Activated CD8-positive, alpha-beta memory T cell treated with anti-CD3 and anti-CD28 coated beads for 1 hour (primary cell): ENCODE measurements at places on chromosomes 5 and 9.

GRCh38 chr5:127940854-127941253 is 142.7 kb upstream of the SLC12A2 start:
- no peak for DNase-seq

GRCh38 chr9:94150890-94151650 is 66.8 kb downstream of the PTPDC1 start:
- no peak for DNase-seq

GRCh38 chr9:121717141-121717991 is 65.9 kb downstream of the DAB2IP start:
- no peak for DNase-seq

- no peak for DNase-seq
These were observed 51.2 kb upstream of the ROR2 start for GRCh38 chr9:92001244-92001643.

DNA sequence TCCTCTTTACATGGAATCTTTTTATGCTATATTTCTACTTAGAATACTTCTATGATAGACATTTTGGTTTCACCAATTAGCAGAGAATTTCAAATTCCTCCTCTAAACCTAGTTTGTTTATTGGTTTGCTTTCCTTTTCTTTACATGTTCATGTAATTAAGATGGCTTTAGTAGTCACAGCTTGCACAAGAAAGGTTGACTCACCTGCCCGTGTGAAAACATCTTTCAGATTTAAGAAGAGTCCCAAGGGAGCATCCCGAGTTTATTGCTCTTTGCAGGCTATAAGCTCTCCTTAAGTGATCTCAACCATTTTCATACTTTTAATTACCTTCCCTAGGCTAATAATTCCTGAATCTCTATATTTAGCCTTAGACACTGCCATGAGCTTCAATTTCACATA is 28.9 kb downstream of the TYRP1 start:
- no peak for DNase-seq

GRCh38 chr5:144209361-144209760 is 38.7 kb downstream of the KCTD16 start:
- DNase-seq, result no peak

DNA sequence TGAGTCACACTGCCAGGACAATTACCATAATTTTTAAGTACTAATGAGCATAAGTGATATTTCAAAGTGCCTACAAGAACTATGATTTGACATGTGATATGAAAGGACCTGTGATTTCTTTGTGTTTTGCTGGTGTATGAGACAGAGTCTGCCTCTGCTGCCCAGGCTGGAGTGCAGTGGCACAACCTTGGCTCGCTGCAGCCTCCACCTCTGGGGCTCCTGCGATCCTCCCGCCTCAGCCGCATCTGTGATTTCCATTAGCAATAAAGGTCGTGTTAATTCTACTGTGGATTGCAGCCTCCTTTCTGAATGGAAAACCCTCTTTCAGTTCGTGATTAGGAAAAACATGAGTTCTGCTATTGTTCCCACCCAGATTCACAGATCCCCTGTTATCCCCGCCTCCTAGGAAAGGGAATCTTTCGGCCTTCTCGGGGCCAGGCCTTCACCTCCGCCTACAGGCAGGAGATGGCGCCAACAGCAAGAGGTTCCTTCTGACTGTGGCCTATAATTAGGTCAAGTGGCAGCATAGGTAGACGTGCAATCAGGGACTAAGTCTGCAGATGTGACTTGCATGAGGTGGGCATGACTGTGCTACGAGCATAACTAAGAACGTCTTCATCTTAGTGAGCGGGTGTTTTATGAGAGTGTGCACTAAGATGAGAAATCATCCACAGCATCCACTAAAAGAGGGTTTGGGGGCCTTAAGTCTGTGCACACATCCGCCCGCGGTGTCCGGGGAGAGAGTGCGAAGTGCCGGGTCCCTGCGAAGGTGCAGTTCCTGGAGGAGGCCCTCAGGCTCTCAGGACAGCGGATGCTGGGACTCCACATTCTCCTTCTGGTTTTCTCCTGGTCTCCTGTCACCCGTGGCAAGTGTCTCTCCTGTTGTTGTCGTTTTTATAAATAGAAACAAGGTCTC is 23.1 kb downstream of the TRIM7 start:
- no peak for DNase-seq

DNA sequence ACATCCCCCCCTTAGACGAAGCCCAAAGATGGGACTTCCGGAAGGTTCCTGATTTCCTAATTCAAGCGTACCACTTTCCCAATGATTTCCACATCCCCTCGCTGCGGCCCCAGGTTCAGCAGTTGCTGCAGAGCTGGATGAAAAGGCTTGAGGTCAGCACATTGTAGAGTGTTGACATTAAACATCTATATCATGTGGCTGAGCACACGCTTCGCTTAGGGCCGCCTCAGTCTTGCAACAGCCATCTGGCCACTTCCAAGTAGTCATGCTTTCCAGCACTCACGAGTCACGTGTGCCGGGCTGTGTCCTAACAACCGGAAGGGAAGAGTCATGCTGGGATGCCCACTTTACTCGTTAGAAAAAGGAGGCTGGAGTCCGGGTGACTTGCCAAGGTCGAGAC is 340.6 kb upstream of the IRX4 start:
- no peak for DNase-seq

GRCh38 chr5:133820507-133820906 is 147.9 kb downstream of the C5orf15 start:
- no peak for DNase-seq

GRCh38 chr9:129644365-129644764 is 2.4 kb upstream of the ASB6 start:
- DNase-seq, result no peak

DNA sequence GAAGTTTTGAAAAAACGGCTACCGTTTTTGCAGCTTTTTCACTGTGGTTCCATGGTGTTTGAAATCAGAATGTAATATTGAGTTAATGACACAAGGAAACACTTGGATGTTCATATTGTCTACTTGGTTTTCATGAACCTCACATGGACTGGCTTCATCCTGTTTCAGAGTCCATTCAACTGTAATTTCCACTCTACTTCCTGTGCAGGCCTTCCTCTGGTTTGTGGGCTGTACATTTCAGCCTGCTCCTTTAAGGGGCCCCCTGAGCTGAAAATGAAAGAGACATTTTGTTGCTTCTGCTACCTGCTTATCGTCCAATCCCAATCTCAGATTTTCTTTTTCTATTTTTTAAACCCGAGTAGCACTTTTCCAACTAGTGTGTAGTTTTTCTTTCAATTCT is 41.8 kb upstream of the CDKN2B start:
- DNase-seq, result no peak

- DNase-seq, result peak; percentile 7
These were observed 41.1 kb upstream of the NEK6 start for GRCh38 chr9:124216474-124217176.

DNA sequence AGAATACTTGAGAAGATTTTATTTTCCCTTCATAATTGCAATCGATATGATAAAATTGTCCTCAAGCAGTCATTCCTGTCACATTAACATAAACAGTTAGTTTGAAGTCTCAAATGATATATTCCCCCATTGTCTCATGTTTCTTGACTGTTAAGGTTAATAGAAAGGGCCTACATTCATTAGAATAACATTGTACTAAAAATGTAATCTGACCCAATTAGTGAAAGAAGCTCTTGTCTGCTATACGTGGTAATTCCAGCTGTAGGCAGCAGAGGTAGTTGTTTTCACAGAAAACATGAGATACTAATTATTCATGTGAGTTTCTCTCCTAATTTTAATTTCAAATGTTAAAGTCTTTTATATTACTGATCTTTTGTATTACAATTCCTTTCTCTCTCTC is 25.9 kb upstream of the AP3B1 start:
- DNase-seq, result no peak

DNA sequence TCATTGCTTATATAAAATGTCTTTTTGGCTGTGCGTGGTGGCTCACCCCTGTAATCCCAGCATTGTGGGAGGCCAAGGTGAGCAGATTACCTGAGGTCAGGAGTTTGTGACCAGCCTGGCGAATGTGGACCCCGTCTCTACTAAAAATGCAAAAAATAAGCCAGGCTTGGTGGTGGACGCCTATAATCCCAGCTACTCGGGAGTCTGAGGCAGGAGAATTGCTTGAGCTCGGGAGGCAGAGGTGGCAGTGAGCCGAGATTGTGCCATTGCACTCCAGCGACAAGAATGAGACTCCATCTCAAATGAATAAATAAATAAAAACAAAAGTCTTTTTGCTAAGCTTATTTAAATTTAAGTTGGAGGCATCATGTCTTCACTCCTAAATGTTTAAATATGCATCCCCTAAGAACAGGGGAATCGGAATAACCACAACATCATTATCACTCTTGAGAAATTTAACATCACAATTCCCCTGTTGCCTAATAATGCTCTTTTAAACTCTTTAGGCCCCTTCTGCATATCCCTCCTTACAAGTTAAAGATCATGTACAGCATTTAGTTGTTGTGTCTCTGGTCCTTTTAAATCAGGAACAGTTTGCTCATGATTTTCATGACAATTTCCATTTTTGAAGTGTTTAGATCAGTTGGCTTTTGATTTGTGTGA is 72.8 kb downstream of the ERBIN start:
- no peak for DNase-seq

- no peak for DNase-seq
These were observed 58.1 kb downstream of the TLE1 start for GRCh38 chr9:81631218-81631745.

DNA sequence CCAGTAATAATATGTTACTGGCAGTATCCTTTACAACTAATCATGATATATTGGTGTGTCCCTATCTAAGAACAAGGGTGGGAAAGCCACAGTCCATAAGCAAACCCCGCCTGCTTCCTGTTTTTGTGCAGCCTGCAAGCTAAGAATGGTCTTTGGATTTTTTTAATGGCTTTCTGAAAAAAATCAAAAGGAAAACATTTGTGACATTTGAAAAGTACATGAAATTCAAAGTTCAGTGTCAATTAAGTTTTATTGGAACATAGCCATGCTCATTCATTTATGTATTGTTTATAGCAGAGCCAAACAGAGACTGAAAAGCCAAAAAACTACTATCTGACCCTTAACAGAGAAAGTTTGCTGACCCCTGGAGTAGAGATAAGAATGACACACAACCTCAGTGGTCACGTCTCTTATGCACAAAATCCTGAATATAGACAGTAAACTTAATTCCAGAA is 12.8 kb upstream of the TMEM245 start:
- DNase-seq, result no peak

- DNase-seq, result peak; percentile 12
These were observed 709 bp downstream of the WHRN start for GRCh38 chr9:114504341-114505186.

GRCh38 chr5:54363669-54364068 is 53.3 kb upstream of the ARL15 start:
- DNase-seq, result no peak

- no peak for DNase-seq
These were observed 170.8 kb upstream of the ADAMTS16 start for GRCh38 chr5:4969351-4969750.

DNA sequence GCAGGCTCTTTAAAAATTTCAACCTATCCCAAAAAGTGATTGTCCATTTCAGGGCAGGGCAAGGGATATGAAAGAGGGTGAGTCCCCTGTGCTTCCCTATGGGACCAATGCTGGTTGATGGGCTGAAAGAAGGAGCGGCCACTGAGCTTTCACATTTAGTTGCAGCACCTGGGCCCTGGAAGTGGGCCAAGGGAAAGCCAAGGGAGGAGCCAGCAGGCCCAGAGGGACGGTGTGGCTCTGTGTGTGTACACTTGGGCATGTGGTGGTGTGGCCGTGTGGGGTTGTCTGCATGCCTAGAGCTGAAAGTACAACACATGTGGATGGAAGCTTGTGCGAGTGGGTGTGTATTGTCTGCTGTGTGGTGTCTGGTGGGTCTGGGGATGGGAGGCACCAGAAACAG is 14.0 kb upstream of the PSMD5 start:
- no peak for DNase-seq

GRCh38 chr9:114845373-114845772 is 39.5 kb upstream of the TNFSF15 start:
- no peak for DNase-seq

GRCh38 chr5:116709082-116709481 is 134.5 kb upstream of the SEMA6A start:
- DNase-seq, result no peak

DNA sequence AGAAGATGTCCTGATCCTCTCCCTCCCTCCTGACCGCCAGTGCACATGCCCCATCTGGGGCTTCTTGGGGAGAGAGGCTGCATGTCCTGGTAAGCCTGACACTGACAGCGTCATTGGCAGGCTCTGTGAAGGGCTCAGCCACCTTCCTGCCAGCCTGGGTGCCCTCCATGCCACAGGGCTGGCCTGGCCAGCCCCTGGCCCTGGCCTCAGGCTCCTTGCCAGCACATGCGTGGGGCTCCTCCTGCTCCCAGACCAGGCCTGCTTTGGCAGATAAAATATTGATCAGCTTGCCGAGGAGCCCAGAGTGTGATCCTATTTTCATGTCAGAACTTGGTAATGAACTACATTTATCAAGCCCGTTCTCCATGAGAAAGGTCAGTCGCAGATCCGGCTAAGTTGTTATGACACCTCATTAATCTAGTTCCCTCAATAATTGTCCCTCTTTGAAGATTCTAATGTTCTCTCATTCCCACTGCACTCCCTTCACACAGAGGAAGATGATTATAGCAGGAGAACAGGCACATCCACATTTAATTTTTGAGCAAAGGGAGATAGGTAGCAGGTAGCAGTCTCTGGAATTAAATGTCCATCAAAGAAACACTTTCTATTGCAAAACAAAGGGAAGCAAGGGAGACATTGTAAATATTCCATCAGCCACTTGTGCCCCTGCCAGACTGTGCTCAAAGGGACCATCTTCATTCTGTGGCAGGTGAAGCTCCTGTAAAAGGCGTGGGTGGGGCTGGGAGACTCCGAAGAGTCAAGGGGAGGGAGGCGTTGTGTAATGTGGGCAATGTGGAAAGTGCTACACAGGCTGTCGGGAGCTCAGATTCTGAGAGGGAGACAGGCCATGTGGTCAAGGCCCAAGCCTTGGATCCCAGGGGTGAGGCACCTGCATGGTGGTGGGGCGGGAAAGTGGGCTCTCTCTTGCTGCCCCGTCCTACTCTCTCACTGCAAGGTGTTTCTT is 272.0 kb downstream of the HSPA4 start:
- no peak for DNase-seq

DNA sequence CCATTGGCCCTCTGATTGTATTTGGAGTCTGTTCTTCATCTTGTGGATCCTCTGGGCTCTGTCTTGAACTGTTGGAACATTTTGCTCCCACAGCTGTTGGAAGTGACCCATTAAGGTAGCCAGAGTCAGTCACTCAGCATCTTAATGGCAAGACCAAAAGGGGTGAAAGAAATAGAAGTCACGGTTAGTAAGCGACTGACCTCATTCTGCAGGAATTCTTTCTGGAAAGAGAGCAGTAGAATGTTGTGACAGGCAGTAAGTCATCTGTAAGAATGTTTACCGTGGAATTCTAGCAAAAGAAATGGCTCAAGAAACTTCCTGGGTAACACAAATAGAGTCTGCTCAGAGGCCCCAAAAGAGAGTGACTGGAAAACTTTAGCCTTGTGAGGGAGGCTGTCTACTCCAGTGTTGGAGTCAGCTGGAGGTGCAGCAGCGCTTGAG is 28.6 kb upstream of the TNC start:
- DNase-seq, result no peak
